Caco-2 (cell line): ENCODE measurements at places on chromosomes 13 and 19. TPM values are rescaled to one million over a fixed set of nuclear protein-coding genes. Genes with fewer than 3 reads are reported as not detected.
A peak's percentile ranks its signal among the peaks of the same experiment; 100 is the strongest.

Gene INSL3
- total RNA-seq, result not detected in 2 replicates

Gene TRIM13
- 16.5 and 21.0 TPM in 2 replicates for total RNA-seq

Gene PALM3
- 25.9 TPM in 2 replicates for total RNA-seq

DNA sequence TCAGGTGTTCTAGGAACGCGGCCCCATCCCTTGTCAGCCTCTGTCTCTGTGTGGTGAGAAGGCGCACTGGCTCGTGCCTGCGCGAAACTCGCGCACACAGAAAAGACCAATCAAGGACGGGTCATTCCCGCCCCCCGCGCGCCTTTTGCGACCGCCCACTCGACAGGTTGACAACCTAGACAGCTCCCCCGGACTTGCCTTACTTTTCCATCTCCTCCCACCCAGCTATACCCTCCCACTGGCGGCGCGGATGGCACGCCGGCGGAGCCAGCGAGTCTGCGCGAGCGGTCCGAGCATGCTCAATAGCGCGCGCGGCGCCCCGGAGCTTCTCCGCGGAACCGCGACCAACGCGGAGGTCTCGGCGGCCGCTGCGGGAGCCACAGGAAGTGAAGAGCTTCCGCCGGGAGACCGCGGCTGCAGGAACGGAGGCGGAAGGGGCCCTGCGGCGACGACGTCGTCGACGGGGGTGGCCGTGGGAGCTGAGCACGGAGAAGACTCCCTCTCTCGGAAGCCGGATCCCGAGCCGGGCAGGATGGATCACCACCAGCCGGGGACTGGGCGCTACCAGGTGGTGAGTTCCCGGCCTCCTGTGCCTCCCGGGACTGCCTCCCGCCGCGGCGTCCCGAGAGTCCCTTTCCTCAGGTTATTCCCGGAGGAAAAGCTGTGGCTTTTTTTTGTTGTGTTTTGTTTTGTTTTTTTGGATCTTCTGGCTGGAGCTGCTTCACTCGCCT is at the start of gene NDFIP2:
NDFIP2 (plus strand) TSS at position 202 of the 731 bp plus-strand sequence; CDS start at position 251, 49 bp downstream.
- H3K36me3 ChIP-seq, result no peaks in the 10 kb centered on the region
- peak; percentile 98 for DNase-seq
- peaks cover 35% of the 10 kb centered on the region for H3K4me1 ChIP-seq

DNA sequence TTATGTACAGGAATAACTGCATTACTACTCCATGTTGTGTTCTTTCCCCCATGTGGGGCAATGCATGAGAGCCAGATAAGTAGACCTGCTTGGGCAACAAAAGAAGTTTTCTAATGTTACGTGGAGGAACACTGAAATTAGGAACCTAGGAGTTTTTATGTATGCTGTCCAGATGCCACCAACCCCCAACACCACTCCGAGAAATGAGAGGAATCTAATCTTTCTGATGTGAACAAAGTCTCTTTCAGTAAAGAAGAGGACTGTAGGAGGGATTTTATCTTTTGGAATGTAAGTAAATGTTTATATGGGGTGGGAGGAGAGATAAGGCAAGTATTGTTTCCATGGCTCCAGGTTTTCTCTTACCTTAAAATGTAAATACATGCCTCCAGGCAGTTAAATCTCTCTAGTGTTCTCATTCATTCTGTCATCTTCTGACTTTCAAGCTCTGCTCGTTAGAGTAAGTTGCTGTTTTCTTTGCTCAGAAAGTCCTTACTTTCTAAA is 820.6 kb downstream of the PCDH17 start:
- no peaks in the 10 kb centered on the region for H3K36me3 ChIP-seq
- peak; percentile 79 for DNase-seq
- H3K4me1 ChIP-seq, result peaks cover 27% of the 10 kb centered on the region
- H3K27ac ChIP-seq, result peak overlapping the region; percentile 84
- H3K4me3 ChIP-seq, result no peak overlapping the region

Gene PLIN5
- total RNA-seq, result 0.73 and 0.84 TPM in 2 replicates

Gene TFPT
- 23.0 and 26.0 TPM in 2 replicates for total RNA-seq

Gene TUBB4A
- 3.8 and 6.0 TPM in 2 replicates for total RNA-seq

Gene KASH5
- 0.56 and 1.00 TPM in 2 replicates for total RNA-seq

Gene CILP2
- total RNA-seq, result 1.1 and 1.3 TPM in 2 replicates

- peak; percentile 86 for DNase-seq
- no peaks in the 10 kb centered on the region for H3K36me3 ChIP-seq
- 0 out of 2 replicates have a peak, but pooled peaks cover 4% of the 10 kb centered on the region for H3K4me1 ChIP-seq
- no peak overlapping the region for H3K4me3 ChIP-seq
- H3K27me3 ChIP-seq, result no peaks in the 10 kb centered on the region
Observed at GRCh38 chr19:55809381-55810058, 22.3 kb downstream of the NLRP11 start.

- no peaks in the 10 kb centered on the region for H3K27me3 ChIP-seq
- H3K36me3 ChIP-seq, result no peaks in the 10 kb centered on the region
- H3K27ac ChIP-seq, result no peak overlapping the region
- peak; percentile 78 for DNase-seq
Observed at GRCh38 chr13:28058866-28059613, 41.3 kb downstream of the FLT3 start.

Gene RFPL4A
- not detected in 2 replicates for total RNA-seq

Gene AKT1S1
- total RNA-seq, result 64.6 and 77.6 TPM in 2 replicates

DNA sequence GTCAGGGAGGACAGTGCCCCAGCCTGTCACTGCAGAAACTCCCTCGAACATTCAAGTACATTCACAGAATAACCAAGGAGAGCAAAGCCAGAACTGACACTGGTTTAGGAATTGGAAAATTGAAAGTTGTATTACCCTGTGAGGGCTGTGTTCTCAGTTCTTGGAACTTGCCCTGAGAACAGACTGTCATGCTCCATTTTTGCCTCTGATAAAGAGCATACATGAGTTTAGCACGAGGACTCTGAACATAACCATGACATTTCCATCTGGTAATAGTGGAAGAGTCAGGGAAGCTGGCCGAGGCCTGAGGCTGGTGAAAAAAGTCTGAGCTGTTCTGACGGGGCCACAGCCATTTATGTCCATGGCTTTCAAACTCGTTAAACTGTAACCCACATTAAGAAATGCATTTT is 15.2 kb upstream of the SLC25A30 start:
- no peaks in the 10 kb centered on the region for H3K36me3 ChIP-seq
- peaks cover 7% of the 10 kb centered on the region; the same call in 1 of the 2 replicates for H3K4me1 ChIP-seq
- no peak overlapping the region for H3K27ac ChIP-seq
- no peak overlapping the region for H3K4me3 ChIP-seq

Gene DENND1C
- total RNA-seq, result 3.5 and 4.4 TPM in 2 replicates

- peaks cover 1% of the 10 kb centered on the region for H3K36me3 ChIP-seq
- peaks cover 32% of the 10 kb centered on the region for H3K4me1 ChIP-seq
- no peaks in the 10 kb centered on the region for H3K27me3 ChIP-seq
- peak overlapping the region; percentile 67 for H3K27ac ChIP-seq
Observed at GRCh38 chr19:48810151-48810550, 678 bp downstream of the BCAT2 start.

- no peaks in the 10 kb centered on the region for H3K27me3 ChIP-seq
- no peak for DNase-seq
- no peak overlapping the region for H3K27ac ChIP-seq
- H3K4me3 ChIP-seq, result no peak overlapping the region
- H3K4me1 ChIP-seq, result 0 out of 2 replicates have a peak, but pooled peaks cover 8% of the 10 kb centered on the region
Observed at GRCh38 chr13:28031896-28032288, 43.4 kb upstream of the URAD start.

DNA sequence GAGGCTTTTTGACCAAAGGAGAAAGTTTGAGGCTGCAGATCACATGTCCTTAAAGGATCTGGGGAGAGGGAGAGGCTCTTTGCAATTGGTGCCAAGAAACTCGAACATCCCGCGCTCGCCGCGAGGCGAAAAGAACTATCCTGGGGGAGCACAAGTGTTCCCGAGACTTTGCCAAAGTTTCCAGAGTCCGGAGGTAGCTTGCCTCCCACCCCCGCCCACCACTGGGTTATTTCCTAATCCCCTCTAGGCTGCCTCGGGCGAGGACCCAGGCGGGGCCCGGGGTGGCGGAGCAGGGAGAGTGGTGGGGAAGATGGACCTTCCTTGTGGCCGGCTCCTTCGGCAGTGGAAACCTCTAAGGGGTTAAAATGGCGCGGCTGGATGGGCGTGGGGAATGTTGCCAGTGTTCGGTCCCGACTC is 114.5 kb downstream of the KCNRG start:
- no peaks in the 10 kb centered on the region for H3K36me3 ChIP-seq
- peak overlapping the region; percentile 40 for H3K4me3 ChIP-seq
- H3K27ac ChIP-seq, result no peak overlapping the region
- no peak for DNase-seq
- H3K27me3 ChIP-seq, result no peaks in the 10 kb centered on the region
- H3K4me1 ChIP-seq, result peaks cover 12% of the 10 kb centered on the region

GRCh38 chr19:30492586-30493270 is 120.5 kb downstream of the ZNF536 start:
- no peaks in the 10 kb centered on the region for H3K36me3 ChIP-seq
- H3K27ac ChIP-seq, result no peak overlapping the region
- H3K27me3 ChIP-seq, result no peaks in the 10 kb centered on the region; the same call in 1 of the 2 replicates
- H3K4me3 ChIP-seq, result no peak overlapping the region
- H3K4me1 ChIP-seq, result no peaks in the 10 kb centered on the region
- no peak for DNase-seq

- H3K27ac ChIP-seq, result no peak overlapping the region
- no peak for DNase-seq
- no peaks in the 10 kb centered on the region for H3K27me3 ChIP-seq
- no peaks in the 10 kb centered on the region for H3K36me3 ChIP-seq
- no peaks in the 10 kb centered on the region for H3K4me1 ChIP-seq
Observed at GRCh38 chr13:42361701-42362100, 89.7 kb downstream of the AKAP11 start.

Gene PLK5
- total RNA-seq, result 0.19 TPM in 1 of 2 replicates, not detected in the other

Gene CGB5
- total RNA-seq, result 0.49 TPM in 1 of 2 replicates, not detected in the other

GRCh38 chr13:110559429-110559943 is 2.0 kb downstream of the RAB20 start:
- peak overlapping the region; percentile 75 for H3K27ac ChIP-seq
- H3K4me1 ChIP-seq, result peaks cover 43% of the 10 kb centered on the region
- peak overlapping the region; percentile 84 for H3K4me3 ChIP-seq

GRCh38 chr13:27339299-27339698 is 68.7 kb downstream of the RASL11A start:
- no peaks in the 10 kb centered on the region for H3K36me3 ChIP-seq
- H3K4me1 ChIP-seq, result no peaks in the 10 kb centered on the region
- no peak overlapping the region for H3K27ac ChIP-seq
- no peaks in the 10 kb centered on the region; the same call in 1 of the 2 replicates for H3K27me3 ChIP-seq
- no peak overlapping the region for H3K4me3 ChIP-seq
- peak; percentile 64 for DNase-seq

DNA sequence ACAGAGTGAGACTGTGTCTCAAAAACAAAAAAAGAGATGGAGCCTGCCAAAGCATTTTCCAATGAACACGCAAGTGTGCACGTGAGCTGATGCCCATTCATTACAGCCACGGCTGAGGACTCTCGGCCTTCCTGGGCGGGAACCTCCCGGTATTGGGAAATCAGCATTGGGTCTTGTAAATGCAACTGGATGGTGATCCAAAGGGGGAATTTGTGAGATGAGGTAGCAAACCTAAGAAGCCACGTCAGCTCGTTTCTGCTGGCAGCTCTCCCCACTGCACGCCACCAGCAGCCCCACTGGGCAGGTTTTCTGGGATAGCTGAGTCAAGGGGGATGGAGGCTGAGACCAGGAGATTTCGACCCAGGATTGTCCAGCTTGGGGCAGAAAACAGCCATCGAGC is 11.5 kb downstream of the C13orf46 start:
- H3K27ac ChIP-seq, result no peak overlapping the region
- no peaks in the 10 kb centered on the region for H3K36me3 ChIP-seq
- no peaks in the 10 kb centered on the region for H3K4me1 ChIP-seq
- no peaks in the 10 kb centered on the region for H3K27me3 ChIP-seq

DNA sequence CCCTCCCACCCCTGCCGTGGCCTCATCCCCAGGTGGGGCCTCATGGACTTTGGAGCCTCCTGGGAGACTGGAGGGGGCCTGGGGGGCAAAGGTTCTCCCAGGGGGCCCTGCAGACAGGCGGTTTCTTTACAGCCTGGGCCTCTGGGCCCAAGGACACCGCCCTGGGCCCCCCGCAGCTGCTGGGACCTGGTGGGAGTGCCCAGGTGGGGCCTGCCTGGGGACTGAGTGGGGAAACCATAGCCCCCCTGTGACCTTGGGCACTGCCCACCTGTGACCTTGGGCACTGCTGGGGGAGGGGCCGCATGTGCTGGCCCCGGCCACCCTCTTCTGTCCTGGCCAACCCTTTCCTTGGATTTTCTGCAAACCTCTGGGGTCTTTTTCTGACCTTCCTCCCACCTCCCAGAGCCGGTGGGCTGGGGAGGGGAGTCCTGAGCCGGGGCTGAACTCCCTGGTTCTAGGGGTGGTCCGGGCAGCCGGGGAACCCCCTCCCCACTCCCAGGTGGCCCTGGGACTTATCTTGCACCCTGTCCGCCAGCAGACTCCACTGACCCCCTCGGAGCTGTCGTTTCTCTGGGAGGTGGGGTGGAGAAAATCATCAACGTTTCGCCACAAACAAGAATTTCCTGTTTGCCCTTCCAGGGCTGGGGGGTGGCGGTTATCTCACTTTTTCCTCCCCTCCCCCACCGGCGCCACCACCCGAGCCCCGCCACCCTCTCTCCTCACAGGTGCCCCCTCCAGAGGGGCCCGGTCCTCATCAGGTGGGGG is 27.0 kb downstream of the ARID3A start:
- DNase-seq, result peak; percentile 98
- H3K4me3 ChIP-seq, result peak overlapping the region; percentile 32
- H3K4me1 ChIP-seq, result peaks cover 77% of the 10 kb centered on the region
- H3K27me3 ChIP-seq, result no peaks in the 10 kb centered on the region
- H3K27ac ChIP-seq, result peak overlapping the region; percentile 96
- peaks cover 5% of the 10 kb centered on the region for H3K36me3 ChIP-seq

DNA sequence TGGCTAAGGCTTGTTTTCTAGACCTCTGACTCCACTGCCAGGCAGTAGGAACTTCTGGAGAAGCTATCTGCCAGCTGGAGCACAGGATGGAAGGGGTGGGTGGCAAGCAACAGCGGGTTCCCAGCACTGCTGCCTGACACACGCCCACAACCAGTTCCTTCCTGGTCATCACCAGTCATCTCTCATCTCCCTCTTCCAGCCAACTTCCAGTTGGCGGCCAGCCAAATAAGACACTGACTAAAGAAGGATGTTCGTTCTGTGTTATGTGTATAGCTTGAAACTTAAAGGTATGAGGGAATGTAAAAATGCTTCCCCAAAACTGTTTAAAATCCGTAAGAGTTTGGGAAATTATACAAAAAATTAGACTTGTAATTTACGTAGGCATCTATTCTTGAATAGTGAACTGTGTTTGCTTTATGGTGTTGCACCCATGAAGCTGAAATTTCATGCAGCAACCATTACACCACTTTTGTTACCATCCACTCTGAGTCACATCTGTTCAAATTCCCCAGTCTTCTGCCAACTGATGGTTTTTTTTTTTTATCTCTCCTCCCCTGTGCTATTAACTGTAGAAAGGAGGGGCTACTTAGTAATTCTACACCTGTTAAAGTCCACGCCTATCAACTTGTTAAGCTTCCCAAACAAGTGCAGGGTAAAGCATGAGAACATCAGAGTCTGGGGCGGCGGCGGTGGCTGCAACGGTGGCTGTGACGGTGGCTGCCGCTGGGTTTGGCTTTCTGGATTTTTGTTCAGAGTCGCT is 86.2 kb upstream of the FRY start:
- H3K27me3 ChIP-seq, result no peaks in the 10 kb centered on the region
- H3K27ac ChIP-seq, result no peak overlapping the region
- H3K36me3 ChIP-seq, result no peaks in the 10 kb centered on the region
- no peak overlapping the region for H3K4me3 ChIP-seq

Gene EVI5L
- total RNA-seq, result 6.5 and 9.8 TPM in 2 replicates

Gene LRRC8E
- 6.5 and 6.7 TPM in 2 replicates for total RNA-seq
